ENCODE measurements at places on chromosomes 6 and 20.

- no peak for DNase-seq
Observed at GRCh38 chr20:49545572-49545971, 22.4 kb downstream of the PTGIS start.

DNA sequence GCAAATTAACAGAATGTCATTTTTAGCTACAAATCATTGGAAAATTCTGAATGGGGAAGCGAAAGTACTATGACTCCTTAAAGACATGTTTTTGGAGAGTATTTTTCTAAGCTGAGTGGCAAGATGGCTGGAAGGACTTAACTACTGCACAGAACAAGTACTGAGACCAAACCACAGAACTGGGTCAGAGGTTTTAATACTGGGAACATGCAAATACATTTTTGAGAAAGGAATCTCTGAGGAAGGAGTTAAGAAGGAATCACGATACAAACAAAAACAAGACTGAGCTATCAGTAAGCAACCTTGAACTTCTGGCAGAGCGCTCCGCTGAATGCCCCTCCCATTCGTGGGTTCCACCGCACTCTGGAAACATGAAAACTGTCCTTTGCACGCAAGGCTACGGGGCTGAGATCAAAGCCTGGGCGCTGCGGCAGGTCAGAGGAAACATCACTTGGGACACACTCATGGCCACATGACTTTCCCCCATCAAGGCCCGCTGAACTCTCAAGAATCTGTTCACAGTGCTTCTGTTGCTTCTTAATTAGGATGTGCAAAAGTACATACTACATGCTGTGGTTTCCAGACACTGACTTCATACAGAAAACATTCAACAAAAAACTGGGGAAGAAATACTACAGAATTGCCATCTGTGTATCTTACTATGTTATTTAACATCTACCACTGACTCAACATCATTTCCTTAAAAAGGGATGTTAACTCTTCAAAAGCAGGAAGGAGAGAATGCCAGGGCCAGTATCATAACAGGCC is 27.8 kb downstream of the SLC23A2 start:
- peak; percentile 61 for DNase-seq

DNA sequence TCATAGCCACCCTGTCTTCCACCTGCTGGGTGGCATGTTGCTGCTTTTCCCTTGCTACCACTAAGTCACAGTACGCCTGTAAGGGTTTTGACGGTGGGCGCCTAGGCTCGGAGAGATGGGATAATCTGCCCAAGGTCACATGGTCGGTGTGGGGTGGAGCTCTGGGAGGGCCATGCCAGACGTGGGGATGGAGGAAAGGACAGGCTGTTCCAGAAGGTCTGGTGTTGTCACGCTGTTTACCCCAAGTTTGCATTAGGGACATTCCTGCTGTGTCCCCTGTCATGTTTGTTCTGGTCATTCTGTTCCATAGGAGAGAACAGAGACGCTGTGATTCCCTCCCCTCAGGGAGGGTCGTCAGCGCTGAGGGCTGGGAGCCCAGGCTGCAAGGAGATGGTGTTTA is 16.1 kb downstream of the IP6K3 start:
- DNase-seq, result no peak

DNA sequence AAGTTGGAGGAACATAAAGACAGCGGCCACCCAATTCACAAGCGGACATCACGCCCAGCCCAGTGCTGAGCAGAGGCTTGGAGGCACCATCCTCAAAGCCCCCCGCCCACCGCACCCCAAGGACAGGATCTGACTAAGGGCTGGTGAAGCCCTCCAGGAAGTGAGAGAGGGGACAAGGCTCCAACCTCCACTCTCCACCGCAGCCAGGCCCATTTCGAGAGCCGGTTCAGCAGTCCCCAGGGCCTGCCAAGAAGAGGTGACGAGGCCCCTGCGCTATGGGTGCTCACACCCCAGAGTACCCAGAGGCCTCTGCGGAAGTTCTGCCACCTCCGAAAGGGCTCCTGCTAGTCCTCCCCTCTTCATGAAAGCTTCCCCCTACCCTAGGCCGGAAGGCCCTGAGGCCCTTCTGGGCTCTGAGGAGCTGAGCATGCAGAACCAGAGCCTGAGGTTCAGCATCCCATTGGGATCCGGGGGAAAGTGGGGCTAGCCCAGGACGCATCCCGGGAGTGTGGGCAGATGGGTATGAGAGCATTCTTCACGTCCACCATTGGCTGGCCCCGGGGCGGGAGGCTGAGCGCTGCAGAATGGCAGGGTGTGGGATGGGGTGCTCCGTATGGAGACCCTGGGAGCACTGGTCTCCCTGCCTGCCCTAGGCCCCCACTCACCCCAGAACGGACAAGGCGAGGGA is 2.5 kb downstream of the GRM4 start:
- DNase-seq, result no peak

GRCh38 chr6:123017104-123017682 is 21.2 kb downstream of the CLVS2 start:
- DNase-seq, result no peak

DNA sequence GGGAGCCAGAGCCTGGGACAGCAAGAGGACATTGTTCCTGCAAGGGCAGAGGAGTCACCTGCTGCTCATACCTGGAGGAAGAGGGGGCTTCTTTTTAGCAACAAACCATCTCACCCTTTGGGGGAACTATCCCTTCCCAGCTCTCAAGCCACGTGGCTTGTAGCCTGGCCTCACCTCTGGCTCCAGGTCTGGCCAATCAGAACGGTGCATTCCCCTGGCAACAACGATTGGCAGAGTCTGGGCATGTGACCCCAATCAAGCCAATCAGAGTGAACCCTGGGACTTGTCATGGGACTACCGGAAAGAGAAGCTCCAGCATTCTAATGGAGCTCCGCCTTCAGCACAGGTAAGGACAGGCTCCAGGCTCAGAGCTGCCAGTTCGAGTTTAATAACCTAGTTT is 33.6 kb downstream of the KCNB1 start:
- no peak for DNase-seq

- DNase-seq, result peak; percentile 67
Observed at GRCh38 chr6:152552616-152553209, 84.4 kb downstream of the SYNE1 start.

DNA sequence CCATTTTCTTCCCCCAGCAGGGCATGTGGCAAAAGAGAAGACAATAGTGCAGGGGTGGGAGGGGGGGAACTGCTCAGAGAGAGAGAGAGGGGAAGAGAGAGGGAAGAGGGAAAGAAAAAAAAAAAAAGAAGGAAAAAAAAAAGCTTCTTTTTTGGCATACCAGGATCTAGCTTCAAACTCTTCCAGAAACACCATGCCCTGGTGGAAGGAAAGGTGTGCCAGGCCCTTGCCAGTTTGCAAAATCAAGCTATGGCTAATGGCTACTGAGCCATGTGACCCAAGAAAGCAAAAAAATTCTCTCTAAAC is 326 bp downstream of the ZMYND8 start:
- no peak for DNase-seq

GRCh38 chr6:149923327-149923986 is 536 bp upstream of the RAET1G start:
- no peak for DNase-seq
